ENCODE measurements at places on chromosomes 6 and 20.
A peak's percentile ranks its signal among the peaks of the same experiment; 100 is the strongest.

GRCh38 chr6:169931261-169931660 is 179.8 kb downstream of the ERMARD start:
- no peak for DNase-seq

DNA sequence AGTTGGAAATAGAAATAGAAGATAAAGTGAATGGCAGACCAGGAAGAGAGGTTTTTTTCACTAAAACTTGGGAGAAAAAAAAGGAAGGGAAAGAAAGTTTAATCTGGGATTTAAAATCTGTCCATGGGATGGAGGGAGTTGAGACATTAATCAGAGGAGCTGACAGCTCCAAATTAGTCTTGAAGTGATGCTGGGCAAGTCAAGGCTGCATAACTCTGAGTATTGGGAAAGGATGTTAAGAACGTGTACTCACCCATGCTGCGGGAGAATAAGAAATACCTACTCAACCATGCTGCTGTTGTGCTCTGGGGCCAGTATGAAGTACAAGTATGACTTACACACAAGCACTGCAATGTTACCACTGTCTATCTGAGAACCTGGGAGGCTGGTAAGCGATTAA is 47.5 kb downstream of the SNRNP48 start:
- no peak for DNase-seq

DNA sequence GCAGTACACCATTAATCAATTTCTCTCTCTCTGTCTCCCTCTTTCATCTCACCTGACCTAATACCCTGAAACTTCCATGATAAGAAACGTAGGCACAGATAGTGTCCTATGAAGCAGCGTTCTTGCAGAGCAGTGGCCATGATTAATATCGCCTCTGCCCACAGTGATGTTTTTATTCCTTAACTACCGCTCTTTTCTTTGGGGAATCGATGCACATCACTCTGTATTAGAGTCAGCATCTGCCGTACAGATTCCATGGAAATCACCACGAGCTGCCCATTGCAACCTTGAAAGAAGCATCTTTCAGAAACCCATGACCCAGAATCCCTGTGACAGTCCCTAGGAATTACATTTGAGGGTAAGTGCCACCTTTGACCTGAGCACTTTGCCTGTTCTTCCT is 152.0 kb upstream of the ECI2 start:
- DNase-seq = no peak

DNA sequence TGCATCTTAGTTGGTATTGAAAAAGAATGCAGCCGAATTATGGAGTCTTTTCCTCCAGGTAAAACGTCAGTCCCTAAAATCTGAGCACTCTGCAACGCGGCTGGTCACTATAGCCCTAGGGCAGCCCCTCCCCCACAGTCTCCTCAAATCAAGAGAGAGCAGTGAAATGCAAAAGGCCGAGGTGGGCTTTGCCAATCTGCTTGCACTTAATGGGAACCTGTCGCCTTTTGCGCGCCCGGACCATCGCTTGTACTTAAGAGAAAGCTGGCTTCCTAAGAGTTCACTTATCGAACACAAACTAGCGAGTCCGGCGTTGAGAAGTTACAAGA is 447 bp downstream of the MCM3 start:
- DNase-seq = peak; percentile 74

GRCh38 chr6:140697585-140697984 is 1323.1 kb upstream of the CITED2 start:
- no peak for DNase-seq

- DNase-seq = no peak
Measured at GRCh38 chr20:51347831-51348230, 194.7 kb downstream of the NFATC2 start.

DNA sequence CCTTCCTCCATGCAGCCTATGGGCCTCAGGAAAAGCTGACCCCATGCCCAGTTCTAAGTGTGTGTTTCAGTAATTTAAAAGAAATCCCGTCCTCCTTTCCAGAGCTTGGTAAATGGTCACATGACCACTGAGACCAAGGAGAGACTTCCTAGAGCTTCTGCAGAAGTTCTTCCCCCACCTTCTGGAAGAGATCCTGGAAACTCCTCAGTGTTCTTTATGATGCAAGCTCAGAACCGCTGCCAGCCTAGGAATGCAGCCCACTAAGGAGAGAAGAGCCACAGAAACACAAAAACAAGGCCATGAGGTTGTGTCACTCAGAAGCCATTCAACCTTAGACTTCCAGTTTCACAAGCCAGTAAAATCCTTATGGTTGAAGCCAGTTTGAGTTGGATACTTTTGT is 348.4 kb downstream of the TPBG start:
- DNase-seq = no peak

Data from GM12865 (cell line).